LHCN-M2 (cell line): ENCODE measurements at places on chromosomes 5 and 9. TPM values are rescaled to one million over a fixed set of nuclear protein-coding genes. Genes with fewer than 3 reads are reported as not detected.
A peak's percentile ranks its signal among the peaks of the same experiment; 100 is the strongest.

The C9orf50 gene
- total RNA-seq, result not detected in 2 replicates

The ELAVL2 gene
- 4.4 and 7.5 TPM in 2 replicates for total RNA-seq

The CD180 gene
- total RNA-seq, result not detected in 2 replicates

The SLC34A3 gene
- total RNA-seq, result 0.06 TPM in 1 of 2 replicates, not detected in the other

The SLC6A7 gene
- not detected in 2 replicates for total RNA-seq

The DNAJC18 gene
- 10.9 and 13.5 TPM in 2 replicates for total RNA-seq

The PKD2L2 gene
- not detected in 2 replicates for total RNA-seq

The HK3 gene
- total RNA-seq, result not detected in 2 replicates

The MRPL41 gene
- 63.0 and 66.9 TPM in 2 replicates for total RNA-seq

The IL5 gene
- not detected in 2 replicates for total RNA-seq

The SMARCA2 gene
- 65.1 and 71.2 TPM in 2 replicates for total RNA-seq

The ADRB2 gene
- total RNA-seq, result 4.1 and 4.8 TPM in 2 replicates

The HAVCR1 gene
- not detected in 2 replicates for total RNA-seq

The PCDHA2 gene
- not detected in 2 replicates for total RNA-seq

GRCh38 chr5:173557123-173557903, 59.1 kb downstream of the BOD1 start:
- DNase-seq, result no peak

GRCh38 chr5:41305056-41305455, 91.7 kb upstream of the C6 start:
- no peak for DNase-seq

GRCh38 chr9:69949396-69949795, 94.3 kb upstream of the MAMDC2 start:
- no peak for DNase-seq

GRCh38 chr5:55897206-55897894, 46.2 kb downstream of the IL31RA start:
- no peak for DNase-seq

- no peak for DNase-seq
These were observed 34.8 kb downstream of the ZNF462 start for GRCh38 chr9:106897751-106898150.

DNA sequence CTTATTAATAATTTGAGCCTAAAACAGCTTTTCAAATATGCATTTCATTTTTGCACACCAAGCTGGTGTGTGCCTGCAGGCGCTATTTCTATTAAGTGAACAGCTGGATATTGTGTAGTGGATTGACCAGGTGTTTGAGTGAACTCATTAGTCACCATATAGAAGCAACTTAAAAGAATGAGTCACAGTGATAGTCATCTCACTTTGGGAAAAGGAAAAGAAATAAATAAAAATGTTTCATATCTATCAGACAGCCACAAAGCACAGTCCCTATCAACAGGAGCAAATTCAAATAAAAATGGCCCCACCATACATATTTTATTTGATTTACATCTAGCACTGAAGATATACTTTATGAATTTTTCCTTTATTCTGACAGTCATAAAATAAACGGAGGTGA, 456.5 kb upstream of the CDH9 start:
- peak; percentile 79 for DNase-seq

DNA sequence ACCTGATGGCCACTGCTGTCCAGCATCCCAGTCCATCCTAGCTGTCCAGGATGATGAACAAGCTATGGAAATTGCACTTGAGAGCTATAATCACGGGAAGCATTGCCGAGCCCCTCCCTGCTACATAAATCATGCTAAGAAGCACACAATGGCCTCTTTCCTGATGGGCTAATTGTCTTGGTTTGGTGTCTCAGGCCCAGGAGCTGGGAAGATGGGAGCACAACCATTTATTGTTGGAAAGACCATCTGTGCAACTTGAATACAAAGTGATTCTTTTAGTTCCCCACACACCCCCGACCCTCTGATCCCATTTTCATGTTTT, 80.4 kb downstream of the RGS3 start:
- no peak for DNase-seq

DNA sequence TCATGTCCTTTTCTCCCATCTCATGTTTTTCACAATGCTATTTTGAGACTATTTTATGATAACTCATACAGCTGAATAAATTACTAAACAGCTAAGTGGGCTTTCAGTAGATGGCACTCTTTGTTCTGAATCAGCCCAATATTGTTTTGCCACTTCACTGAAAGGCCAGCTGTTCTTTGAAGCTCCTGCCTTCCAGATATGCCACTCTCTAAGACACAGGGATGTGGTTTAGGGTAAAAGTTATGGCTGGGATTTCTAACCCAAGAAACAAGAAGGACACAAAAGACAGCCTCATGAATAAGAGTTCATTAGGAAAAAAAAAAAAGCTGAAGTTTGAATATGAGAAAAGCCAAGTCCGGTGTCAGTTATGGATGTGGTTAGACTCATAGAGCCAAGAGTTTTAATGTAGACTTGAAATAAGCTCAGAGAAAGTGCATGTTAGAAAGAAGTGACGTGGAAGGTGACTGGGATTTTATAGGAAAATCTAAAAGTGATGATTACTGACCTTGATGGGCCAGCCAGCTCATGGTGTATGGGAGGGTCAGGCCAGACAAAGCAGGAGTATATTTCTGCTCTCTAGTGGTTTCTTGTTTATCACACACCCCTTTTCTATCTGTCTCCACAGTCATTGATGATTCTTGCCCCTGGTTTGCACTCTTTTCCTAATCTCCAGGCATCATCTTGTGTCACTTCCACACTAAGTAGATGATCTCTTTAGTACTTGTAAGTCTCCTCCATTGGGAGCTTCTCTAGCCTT, 488.5 kb downstream of the NR2F1-AS1 start:
- peak; percentile 89 for DNase-seq

DNA sequence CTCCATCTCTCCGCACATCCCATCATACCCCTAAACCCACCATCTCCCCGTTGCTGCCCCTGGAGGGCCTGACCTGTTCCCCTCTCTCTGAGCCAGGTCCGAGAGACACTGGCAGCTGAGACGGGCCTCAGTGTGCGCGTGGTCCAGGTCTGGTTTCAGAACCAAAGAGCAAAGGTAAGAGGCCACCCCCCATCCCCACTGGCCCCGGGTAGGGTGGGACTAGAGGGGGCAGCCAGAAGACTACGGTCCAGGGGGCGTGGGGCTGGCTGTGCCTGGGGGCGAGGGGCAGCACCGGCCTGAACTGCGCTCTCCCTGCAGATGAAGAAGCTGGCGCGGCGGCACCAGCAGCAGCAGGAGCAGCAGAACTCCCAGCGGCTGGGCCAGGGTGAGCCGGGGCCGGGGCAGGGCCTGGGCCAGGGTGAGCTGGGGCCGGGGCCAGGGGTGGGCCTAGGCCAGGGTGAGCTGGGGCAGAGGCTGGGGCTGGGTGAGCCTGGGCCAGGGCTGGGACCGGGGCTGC, 79.8 kb downstream of the LMX1B start:
- no peak for DNase-seq

- no peak for DNase-seq
These were observed 74.5 kb upstream of the MAP1B start for GRCh38 chr5:72032788-72033187.

- DNase-seq, result peak; percentile 91
These were observed 47.1 kb upstream of the RAI14 start for GRCh38 chr5:34608859-34609648.

- peak; percentile 59 for DNase-seq
These were observed 61.9 kb downstream of the MROH2B start for GRCh38 chr5:41009232-41009631.

DNA sequence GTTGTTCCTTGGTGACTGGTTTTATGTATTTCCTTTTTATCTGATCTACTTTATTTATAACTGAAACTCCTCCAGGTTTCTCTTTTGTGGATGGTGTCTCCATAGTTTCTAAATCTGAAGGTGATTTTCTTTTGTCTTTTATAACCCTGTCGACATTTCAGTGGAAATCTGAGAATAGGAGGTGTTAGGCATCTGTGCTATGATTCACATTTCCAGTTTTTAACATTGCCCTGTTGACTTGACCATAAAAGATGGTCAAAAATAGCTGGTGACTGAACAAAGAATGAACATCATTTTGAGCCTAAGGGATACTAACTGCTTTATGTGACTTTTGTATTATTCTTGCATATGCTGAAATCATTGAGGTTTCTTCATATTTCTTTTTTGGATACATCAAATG, 190.5 kb downstream of the PCSK1 start:
- DNase-seq, result peak; percentile 72

GRCh38 chr9:110537841-110538646, 41.5 kb downstream of the SVEP1 start:
- peak; percentile 26 for DNase-seq

GRCh38 chr9:87579781-87580541, 82.3 kb downstream of the DAPK1 start:
- DNase-seq, result no peak

- no peak for DNase-seq
These were observed 525 bp upstream of the DAPK1 start for GRCh38 chr9:87497080-87497603.

DNA sequence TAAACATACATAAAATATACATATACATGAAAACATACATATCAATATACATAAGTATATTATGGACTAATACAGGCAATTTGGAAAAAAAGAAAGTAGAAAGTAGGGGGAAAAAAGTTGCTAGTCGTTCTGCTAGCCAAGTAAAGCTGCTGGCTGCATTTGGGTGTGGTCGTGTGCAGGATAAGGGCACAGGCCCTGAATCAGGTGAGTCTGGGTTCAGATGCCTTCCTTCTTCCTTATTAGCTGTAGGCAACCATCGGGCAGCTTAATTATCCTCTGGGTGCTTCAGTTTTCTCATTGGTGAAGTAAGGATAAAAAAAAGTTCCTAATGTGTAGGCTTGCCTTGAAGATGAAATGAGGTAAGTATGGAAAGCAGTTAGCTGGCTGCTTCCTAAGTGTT, 59.2 kb upstream of the SPRY4 start:
- DNase-seq, result no peak
